ENCODE measurements at places on chromosomes 7 and 10.
A peak's percentile ranks its signal among the peaks of the same experiment; 100 is the strongest.

GRCh38 chr10:101843032-101844021, at the start of gene KCNIP2:
TSS of gene KCNIP2 (minus strand) at chr10:101843800. CDS start at chr10:101843568, 232 bp downstream.
- DNase-seq: peak; percentile 64

- no peak for DNase-seq
These were observed 280.4 kb downstream of the GLRX3 start for GRCh38 chr10:130416334-130417150.

- DNase-seq: no peak
These were observed 75.7 kb upstream of the SFMBT2 start for GRCh38 chr10:7486528-7486927.

GRCh38 chr7:87111877-87112276, 40.4 kb upstream of the DMTF1 start:
- no peak for DNase-seq

DNA sequence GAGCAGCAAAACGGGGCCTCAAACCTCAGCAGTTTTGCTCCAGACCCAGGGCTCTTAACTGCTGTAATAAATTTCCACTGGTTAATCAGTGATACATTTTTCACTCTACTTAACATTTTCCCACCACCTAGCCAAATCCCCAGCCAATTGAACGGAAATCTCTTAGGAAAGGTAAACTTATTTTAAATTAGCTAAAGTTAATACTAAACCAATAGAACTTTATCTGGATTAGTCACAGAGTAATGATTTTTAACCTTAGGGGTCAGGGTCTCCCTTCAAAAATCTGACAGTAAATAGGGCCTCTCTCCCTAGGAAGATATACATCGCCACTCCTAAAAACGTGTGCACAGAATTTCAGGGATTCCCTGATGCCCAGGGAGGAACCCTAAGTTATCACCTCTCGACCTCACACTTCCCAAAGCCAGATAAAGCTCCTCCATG, 87.4 kb upstream of the KMT2E start:
- no peak for DNase-seq

DNA sequence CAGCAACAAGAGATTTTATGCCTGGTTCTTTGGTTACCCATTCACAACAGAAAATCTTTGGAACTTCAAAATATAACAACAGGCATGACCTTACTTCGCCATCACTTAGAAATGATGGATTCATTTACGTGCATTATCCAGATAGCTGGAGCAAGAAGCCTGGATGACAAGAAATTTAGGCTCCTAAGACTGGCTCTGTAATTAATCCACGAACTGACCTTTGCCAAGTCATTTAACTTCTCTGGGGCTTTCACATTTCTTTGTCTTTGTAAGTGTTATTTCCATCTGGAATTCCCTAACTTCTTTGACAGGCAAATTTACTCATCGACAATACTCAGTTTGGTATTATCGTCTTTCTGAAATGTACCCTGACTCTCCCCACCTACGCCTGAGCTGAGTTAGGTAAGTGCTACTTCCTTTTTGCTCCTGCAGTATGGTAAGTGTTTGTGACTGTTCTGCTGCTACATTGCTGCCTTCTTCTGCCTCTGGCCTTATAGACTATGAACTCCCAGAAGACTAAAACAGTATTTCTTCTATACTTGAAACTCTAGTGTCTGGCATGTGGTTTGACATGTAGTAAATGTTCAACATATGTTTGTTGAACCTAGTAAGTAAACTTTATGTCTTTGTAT, 5.5 kb upstream of the MDFIC start:
- DNase-seq: no peak

DNA sequence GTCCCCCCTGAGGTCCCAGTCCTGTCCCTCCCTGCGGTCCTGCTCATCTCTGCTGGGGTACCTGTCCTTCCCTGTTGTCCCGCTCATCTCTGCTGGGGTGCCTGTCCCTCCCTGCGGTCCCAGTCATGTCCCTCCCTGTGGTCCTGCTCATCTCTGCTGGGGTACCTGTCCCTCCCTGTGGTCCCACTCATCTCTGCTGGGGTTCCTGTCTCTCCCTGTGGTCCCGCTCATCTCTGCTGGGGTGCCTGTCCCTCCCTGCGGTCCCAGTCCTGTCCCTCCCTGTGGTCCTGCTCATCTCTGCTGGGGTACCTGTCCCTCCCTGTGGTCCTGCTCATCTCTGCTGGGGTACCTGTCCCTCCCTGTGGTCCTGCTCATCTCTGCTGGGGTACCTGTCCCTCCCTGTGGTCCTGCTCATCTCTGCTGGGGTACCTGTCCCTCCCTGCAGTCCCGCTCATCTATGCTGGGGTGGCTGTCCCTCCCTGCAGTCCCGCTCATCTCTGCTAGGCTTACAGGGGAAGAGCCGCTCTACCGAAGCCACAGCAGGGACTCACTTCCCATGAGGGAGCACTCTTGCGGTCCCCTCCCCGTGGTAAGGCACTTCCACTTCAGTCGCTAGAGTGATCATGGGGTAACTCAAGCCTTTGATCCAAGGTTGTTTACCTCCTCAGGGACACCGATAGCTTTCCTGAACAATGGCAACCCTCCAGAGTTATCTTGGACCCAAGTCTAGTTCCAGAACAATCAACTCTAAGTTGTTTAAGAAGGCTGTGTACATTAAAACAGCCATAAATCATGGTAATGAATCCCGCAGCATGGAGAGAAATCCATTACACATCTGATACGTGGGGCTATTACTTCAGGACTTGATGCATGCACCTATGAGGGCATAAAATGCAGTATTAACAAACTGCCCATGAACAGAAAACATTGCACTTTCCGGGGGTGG, 46.8 kb upstream of the MNX1 start:
- DNase-seq: no peak

DNA sequence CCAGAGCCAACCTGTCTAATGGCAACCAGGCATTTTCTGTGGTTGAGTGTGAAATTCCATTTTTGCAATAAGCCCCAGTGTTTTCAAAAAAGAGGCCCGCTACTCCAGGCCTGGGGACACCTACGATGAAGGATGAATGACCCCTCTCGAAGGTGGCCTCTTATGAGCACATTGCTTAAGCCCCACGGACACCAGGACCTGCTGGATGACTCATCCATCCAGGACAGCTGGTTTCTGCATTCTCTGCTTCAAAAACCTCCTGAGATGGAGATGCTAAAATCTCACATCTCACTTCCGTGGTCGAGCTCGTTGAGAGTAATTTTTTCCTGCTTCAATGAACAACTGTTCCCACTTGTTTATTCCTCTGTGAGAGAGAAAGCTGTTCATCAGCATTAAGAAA, 150.2 kb upstream of the FZD8 start:
- no peak for DNase-seq

- no peak for DNase-seq
These were observed 1.7 kb downstream of the BLNK start for GRCh38 chr10:96269438-96270300.

DNA sequence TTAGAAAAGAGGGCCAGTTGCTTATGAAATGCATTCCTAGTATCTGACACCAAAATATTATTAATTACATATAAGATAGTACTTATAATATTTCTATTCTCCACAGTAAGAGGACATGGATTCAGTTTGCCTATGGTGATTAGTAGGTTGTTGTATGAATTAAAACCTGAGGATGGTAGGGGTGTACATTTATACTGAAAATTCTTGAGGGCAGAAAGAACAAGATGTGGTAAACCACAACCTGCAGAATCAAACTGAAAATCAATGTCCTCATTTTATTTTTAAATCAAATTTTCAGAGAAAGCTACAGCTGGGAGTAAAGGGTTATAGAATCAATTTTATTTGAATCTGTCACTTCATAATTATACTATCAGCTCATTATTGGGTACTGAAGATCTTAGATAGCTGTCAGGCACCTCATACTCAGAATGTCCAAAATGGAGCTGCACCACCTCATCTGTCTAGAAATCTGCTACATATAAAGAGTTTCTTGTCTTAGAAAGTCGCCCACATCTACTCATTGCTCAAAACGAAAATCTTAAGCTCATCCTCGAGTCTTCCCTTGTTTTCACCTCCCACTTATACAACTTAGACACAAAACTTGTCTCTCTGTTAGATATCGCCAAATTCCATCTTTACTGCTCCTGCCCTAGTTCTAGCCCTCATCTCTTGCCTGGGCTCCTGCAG, 65.4 kb downstream of the MYO3A start:
- no peak for DNase-seq

DNA sequence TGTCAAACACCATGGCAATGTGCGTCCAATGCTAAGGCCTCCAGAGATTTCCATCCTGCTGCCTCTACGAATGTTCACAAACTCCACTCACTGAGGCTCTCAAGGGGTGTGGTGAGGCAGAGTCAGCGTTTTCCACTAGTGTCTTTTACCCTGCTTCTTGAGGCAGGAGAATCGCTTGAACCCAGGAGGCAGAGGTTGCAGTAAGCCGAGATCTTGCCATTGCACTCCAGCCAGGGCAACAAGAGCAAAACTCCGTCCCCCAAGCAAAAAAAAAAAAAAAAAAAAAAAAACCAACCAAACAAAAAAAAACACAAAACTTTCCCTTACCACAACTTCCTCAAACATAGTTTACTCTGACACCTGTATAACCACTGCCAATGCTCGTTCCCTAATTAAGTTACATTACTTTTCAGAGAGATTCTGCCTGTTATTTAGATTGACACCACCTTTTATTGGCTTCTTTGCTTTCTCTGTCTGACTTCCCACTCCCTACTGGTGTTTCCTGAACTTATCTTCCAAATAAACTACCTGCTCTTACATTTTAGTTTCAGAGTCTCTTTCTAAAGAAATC, 102.1 kb upstream of the ZNF746 start:
- DNase-seq: no peak

GRCh38 chr7:50475340-50475739, 25.2 kb upstream of the FIGNL1 start:
- no peak for DNase-seq

- DNase-seq: no peak
These were observed 609.0 kb upstream of the FOXK1 start for GRCh38 chr7:4073052-4073451.

GRCh38 chr10:131199646-131200045, 111.9 kb downstream of the TCERG1L start:
- no peak for DNase-seq

DNA sequence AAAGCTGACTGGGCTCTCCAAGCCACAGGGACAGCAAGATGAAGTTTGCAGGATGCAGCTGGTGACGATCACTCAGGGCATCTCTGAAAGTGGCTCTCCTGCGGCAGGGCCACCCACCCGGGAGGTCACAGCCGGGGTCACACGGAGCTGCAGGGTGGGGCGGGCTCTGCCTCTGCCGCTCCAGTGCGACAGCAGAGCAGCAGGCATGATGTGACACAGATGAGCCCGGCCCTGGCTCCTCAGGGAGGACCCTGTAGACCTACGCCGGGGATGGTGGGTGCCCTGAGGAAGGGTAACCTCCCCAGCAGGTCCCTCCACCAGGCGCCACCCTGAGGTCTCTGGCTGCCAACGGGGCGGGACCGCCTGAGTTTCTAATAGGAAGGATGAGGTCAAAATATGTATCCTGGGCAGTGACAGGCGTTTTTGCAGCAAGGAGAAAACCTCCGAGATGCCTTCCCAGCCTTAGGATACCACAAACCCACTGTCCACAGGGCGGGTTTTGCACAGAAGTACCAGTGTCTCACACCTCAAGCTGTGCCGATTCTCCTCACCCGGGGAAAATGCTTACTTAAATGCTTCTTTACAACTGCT, 114.8 kb upstream of the DIP2C start:
- no peak for DNase-seq

DNA sequence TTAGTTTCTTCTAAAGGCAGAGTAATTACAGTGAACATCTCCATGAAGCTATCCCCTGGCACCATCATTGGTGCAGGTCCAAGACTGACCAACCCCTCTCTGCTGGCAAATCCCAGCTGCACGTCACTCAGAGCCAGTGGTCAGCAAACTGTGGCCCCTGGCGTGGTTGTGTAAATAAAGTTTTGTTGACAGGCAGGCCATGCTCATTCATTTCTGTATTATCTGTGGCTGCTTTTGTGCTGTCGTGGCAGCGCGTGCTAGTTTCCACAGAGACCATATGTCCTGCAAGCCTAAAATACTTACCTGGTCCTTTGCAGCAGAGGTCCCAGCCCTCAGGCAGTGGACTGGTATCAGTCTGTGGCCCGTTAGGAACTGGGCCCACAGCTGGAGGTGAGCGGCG, 117.6 kb upstream of the NPS start:
- DNase-seq: no peak

DNA sequence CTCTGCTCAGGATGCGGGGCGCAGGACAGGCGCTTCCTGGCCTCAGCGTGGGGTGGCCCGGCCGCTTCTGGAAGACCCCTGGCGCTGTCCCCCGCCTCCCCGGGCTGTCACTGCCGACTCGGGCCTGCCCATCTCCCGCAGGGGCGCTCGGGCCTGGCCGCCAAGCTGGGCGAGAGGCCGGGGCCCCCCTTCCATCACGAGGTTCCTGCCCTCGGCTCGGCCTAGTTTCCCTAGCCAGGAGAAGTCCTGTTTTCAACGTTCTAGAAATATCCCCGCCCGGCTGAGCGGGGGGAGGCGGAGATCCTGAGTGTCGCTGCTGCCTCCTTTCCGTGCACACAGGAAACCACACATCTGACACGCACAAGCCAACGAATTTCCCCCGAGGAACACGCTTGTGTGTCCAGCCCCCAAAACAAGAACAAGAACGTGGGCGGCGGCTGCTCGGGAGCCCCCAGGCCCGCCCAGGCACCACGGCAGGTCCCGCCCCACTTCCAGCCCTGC, 33.7 kb downstream of the AP5Z1 start:
- no peak for DNase-seq

- no peak for DNase-seq
These were observed 264.4 kb downstream of the SORCS1 start for GRCh38 chr10:106900016-106900652.

DNA sequence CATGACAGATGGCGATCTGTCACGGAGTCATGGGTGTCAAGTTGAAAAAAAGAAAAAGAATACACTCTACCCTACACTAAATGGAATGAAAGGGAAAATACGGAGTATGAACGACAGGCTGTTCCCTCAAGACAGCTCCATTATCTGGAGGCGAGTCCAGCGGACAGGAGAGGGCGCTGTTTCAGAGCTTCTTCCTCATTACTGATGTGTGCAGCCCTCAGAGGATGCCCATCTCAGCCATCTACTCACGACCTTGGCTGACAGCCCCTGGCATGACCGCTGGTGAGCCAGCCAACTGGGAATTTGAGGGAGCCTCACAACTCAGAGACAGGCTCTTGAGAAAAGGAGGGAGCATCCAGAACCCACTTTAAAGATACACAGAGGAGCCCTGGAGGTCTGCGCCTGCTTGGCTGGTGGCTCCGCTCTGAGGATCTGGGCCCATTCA, 49.6 kb upstream of the SMNDC1 start:
- peak; percentile 67 for DNase-seq

- no peak for DNase-seq
These were observed 8.4 kb downstream of the PPP2R2D start for GRCh38 chr10:131909014-131909808.

- no peak for DNase-seq
These were observed 155.4 kb upstream of the CACNA2D1 start for GRCh38 chr7:82598958-82599357.

Measured in T follicular helper cell (primary cell).